ENCODE measurements at places on chromosomes 5 and 9.

DNA sequence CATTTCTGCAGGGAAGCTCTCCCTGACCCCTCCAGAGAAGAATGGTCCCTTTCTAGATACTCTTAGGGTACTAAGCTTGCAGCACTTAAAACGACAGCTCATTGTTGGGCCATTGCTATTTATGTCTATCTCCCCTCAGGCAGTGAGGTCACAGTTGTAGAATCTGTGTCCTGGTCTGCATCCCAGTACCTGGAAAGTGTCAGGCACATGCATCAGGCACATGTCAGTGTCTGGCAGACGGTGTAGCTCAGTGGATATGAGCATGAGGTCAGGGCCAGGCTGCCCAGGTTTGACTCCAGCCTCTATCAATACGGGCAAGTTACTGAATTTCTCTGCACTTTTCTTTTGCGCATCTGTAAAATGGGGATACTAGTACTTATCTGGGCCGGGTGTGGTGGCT, 22.2 kb upstream of the EEIG1 start:
- peak; percentile 83 for DNase-seq

GRCh38 chr5:6832994-6833393, 119.8 kb downstream of the TENT4A start:
- DNase-seq, result no peak

- DNase-seq, result peak; percentile 67
These were observed 1.5 kb downstream of the VAV2 start for GRCh38 chr9:133990366-133991213.

- DNase-seq, result no peak
These were observed 35.0 kb downstream of the PRRT1B start for GRCh38 chr9:131580358-131580757.

DNA sequence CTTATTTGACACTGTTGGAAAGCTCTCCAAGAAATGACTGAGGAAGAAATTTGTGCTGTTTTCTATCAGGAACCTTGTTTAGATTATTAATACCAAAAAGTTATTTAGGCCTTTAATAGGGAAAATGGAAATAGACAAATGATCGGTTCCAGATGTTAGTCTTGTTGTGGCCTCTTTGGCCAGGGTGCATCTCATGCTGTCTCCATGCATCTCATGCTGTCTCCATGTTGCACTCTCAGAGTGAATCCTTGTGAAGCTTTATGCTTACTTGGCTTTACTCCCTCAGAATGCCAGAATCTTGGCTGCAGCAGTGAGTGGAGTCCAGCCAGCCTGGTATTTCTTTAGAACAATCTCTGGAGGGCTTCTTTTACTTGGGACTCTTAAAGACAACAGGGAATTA, 185.5 kb downstream of the ARHGAP26 start:
- no peak for DNase-seq

GRCh38 chr5:92674321-92674720, 906.7 kb downstream of the NR2F1-AS1 start:
- DNase-seq, result no peak

DNA sequence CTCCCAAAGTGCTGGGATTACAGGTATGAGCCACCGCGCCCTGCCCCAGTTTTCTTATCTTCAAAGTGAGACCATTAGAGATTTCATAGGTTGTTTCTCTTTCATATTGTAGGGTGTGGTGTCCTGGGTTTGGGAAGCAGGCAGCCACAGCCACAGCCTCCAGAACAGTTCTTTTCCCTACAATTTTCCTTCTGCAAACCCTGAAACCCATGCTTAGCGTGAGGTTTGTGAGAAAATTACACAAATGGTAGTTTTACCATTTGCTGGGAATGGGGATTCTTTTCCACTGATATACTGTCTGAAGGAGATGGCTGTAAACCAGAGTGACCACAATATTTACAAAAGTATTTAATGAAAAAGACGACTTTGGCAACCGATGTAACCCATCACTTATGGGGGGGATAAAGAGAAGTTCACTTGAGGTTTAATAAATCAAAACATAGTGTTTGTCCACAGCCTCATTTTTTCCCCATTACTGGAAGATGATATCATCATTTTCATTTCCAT, 26.7 kb upstream of the ECM2 start:
- DNase-seq, result no peak

- no peak for DNase-seq
These were observed 87.9 kb downstream of the PRDM6 start for GRCh38 chr5:123176938-123177275.

DNA sequence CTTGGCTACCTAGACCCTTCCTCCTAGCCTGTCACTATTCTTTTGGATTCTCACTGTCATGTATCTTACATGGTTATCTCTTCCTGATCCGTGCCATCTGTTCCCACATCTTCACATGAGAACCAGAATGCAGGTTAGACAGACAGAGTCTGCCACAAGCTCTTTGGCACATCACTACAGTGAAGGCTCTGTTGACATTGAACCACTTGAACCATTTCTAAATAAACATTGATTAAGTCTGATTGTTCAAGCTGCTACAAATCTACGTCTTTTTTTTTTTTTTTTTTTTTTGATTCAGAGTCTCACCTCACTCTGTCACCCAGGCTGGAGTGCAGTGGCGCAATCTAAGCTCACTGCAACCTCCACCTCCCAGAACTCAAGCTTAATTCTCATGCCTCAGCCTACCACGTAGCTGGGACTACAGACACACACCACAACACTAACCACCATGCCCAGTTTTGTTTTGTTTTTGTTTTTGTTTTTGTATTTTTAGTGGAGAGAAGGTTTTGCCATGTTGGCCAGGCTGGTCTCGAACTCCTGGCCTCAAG, 85.1 kb upstream of the LRRTM2 start:
- DNase-seq, result no peak

GRCh38 chr9:88013035-88013434, 38.7 kb upstream of the CDK20 start:
- no peak for DNase-seq

DNA sequence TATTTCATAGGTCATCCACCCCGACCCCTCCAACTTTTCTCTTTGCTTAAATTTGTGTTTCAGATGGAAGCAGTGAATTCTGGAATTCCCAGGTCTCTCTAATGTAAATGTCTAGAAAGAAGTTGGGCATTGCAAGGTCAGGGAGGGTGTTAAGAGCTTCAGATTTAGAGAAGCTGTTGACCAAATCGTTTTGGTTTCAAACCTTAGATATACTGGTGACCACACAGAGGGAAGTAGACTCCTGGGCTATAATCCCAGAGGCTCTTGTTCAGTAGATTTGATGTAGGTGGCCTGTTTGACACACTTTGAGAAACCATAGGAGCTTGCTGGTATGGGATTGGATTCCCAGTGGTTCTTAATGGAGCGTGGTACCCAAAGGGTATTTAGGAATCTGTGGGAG, 137.3 kb upstream of the KLF9 start:
- DNase-seq, result no peak

GRCh38 chr9:95815133-95815532, 60.4 kb upstream of the ERCC6L2 start:
- no peak for DNase-seq

All from heart left ventricle (tissue), 16 donors.